ENCODE measurements at places on chromosomes 3 and 15.

DNA sequence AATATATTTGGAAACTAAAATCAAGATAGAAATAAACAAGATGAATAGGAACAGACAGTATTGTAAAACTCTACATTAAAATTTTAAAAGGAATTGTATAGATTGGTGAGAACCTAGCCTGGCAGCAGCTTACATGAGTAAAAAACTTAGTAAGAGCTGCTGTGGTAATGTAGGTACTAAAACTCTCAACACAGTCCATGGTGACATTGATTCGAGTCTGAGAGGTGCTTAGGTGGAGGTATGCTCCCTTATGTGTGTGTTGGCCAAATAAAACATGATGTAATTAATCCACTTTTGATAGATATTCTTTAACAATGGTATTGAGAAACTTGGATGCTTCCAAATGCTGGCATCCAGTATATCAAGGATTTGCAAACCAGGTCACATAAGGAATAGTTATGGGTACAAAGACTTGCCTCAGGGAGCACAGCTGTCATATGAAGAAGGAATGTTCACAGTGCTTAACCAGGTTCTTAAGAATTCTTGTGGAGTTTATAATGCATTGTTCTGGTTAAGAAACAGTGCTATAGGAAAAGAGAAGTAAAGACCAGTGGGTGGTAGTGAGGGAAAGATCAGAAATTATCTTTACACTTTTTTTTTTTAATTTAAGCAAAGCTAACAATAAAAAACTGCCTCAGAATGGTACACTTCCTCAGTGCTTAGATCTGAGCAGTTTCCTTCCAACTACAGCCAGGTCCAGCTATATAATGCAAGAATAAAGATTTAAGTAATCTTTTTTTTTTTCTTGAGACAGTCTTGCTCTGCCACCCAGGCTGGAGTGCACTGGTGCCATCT, 24.6 kb upstream of the IL20RB start:
- no peak for DNase-seq

DNA sequence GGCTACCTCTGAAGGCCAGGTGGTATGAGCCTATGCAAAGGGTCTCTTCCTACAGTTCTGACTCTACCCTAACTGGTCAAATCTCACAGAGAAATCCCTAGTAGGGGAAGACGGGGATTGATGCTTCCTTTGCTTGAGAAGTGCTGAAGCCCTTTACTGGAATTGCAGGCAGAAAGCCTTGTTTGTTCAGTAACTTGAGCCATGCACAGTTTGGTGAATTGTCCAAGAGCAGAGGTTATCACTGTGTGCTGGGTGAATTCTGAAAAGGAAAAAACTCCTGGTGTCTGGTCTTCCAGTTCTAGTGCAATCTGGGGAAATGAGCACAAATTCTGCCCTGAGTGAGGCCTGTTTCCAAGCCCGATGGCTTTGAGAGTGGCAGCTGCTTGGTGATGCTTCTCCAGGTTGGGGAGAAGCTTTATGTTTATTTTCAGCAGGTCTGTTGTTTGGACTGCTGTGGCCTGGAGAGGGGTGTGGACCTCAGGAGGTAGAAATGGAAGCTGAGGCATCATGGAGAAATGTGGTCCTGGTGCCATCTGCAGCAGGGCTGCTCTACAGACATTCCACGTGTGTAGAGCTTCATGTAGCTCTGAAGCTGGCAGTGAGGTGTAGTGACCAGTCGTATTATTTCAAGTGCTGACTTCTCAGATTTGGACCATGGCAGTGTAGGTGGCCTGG, 60.9 kb downstream of the ARNT2 start:
- no peak for DNase-seq

GRCh38 chr3:197352382-197352781, 54.0 kb upstream of the DLG1 start:
- no peak for DNase-seq

DNA sequence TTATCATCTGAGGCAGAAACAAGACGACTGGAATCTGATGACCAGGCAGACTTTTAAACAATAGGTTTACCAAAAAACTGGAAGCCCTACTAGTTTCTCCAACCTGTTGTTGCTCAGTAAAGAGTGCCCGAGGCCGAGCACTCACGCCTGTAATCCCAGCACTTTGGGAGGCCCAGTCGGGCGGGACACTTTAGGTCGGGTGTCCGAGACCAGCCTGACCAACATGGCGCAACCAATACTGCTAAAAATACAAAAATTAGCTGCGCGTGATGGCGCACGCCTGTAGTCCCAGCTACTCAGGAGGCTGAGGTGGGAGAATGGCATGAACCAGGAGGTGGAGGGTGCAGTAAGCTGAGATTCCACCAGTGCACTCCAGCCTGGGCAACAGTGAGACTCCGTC, 1.1 kb upstream of the WDR5B start:
- DNase-seq, result no peak

GRCh38 chr15:85592148-85592547, 202.6 kb downstream of the KLHL25 start:
- DNase-seq, result no peak

- DNase-seq, result no peak
These were observed 4.3 kb downstream of the SLC6A20 start for GRCh38 chr3:45792036-45792435.

- DNase-seq, result no peak
These were observed 260.2 kb downstream of the CGGBP1 start for GRCh38 chr3:87798567-87798947.

DNA sequence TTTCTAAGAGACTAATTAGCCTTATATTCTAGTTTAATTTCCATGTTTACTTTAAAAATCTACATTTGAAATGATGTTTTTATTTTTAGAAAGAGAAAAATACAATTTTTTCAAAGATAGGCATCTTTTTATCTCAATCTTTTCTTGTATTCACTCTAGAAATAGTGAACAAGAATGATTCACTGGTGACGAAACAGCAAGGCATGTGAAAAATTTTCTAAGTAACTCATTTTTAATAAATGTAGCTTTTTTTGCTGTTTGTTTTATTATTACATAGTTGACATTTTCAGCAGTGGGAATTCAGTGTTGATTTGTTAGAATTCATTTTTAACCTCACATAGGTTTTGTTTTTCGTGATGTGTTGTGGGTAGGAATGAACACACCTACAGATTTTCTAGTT, 1226.4 kb downstream of the NSUN3 start:
- no peak for DNase-seq

GRCh38 chr15:25093455-25094029, 138.8 kb downstream of the SNRPN start:
- DNase-seq, result no peak

DNA sequence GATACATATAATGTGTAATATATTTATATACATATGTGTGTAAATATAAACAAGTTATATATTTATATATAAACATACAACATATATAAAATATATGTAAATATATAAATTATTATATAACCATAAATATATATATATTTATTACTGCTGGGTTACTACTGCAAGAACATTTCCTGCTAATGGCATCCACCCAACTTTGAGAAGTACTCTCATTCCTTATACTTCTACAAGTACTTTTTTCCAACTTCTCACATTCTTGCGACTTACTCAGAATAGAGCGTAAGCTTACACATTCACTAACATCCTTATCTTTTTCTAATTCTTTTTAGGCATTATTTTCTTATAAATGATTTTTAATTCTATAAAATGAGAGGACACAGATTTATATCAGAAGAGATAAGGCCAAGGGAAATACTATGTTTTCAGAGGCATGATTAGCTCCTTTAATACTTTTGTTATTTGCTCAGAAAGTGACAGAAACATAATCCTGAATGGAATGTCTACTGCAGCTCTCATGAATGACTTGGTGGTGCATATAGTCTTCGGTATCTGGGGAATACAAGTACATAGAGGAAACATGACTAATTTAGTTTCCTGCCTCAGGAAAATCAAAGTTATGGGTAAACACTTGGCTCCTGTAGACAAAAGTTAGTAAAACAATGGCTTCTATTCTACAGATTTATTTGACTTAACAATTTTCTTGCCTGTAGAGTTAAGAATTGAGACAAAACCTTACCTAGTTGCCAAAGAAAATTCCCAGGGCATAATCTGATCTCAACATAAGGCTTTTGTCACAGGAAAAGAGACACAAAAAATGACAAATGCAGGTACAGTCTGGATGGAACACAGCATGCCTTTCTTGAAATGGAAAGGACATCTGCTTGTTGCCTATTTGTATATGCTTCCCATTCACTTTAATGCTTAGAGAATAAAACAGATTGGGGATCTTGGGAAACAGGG, 453.9 kb downstream of the SQOR start:
- no peak for DNase-seq

DNA sequence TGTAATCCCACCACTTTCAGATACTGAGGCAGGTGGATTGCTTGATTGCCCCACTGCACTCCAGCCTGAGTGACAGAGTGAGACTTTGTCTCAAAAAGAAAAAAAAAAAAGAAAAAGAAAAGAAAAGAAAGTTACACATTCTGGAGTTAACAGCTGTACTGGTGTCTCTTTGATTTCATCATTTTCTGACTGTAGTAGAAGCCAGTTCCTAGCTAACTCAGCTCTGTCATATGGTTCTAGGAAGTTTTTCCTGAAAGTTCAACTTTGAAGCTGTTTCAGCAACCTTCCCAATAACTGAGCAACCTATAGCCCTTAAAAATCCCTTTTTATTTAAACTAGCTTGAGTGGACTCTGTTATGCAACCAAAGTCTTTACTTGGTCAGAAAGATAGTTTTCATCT, 104.6 kb upstream of the STRIT1 start:
- no peak for DNase-seq

DNA sequence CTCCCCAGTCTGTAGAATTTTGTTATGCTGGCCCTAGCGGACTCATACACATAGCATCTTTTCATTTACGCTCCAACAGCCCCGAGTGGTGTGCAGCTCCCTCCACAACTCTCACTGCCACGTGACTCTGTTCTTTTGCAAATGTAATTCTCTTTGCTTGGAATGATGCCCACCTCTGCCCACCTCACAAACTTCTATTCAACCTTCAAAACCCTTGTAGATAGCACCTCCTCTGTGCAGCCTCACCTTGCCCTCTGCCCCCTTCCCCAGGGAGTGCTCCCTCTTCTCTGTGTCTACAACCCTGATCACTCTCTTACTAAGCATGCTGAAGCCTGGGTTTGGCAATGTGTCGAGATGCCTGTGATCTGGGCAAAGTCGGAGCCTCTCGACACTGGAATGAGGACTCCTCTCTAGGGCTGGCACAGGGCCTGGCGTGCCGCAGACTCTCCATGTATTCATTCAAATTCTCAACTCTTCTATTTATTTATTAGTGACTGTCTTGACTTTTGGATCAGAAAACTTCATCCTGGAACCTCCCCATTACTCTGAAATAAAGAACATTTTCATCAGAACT, 73.5 kb downstream of the MGLL start:
- no peak for DNase-seq

DNA sequence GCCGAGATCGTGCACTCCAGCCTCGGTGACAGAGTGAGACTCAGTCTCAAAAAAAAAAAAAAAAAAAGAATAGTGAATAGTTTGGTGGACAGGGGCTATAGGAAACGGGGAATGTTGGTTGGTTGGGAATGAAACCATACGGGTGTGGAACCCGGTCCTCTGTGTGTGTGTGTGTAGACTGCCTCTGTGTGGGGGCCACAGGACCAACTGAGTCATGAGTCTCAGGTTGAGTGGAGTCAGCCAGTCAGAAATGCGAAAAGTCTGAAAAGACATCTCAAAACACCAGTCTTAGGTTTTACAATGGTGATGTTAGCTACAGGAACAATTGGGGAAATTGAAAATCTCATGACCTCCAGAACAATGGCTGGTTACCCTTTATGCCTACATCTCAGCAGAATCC, 44.5 kb downstream of the ZDHHC19 start:
- DNase-seq, result no peak

DNA sequence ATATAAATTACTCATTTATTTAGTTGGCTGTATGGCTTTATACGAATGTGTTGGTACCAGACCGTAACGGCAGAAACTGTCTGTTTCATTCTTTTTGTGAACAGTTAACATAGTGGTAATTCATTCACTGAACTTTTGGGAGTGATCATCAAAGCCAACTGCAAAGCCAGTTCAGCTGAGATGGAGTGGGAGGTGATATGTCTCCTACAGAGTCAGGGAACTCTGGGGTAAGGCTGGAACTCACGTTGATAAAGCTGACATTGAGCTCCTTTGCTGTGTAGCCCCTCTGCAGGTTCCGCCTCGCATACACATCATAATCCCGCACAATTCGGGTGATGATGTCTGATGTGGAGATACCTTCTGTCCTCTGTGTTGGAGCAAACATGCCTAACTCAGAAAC, 25.4 kb downstream of the SLC51A start:
- no peak for DNase-seq

- DNase-seq, result no peak
These were observed 1297.6 kb upstream of the ALCAM start for GRCh38 chr3:104069114-104069513.

- no peak for DNase-seq
These were observed 183.1 kb downstream of the CHST2 start for GRCh38 chr3:143302638-143303171.

DNA sequence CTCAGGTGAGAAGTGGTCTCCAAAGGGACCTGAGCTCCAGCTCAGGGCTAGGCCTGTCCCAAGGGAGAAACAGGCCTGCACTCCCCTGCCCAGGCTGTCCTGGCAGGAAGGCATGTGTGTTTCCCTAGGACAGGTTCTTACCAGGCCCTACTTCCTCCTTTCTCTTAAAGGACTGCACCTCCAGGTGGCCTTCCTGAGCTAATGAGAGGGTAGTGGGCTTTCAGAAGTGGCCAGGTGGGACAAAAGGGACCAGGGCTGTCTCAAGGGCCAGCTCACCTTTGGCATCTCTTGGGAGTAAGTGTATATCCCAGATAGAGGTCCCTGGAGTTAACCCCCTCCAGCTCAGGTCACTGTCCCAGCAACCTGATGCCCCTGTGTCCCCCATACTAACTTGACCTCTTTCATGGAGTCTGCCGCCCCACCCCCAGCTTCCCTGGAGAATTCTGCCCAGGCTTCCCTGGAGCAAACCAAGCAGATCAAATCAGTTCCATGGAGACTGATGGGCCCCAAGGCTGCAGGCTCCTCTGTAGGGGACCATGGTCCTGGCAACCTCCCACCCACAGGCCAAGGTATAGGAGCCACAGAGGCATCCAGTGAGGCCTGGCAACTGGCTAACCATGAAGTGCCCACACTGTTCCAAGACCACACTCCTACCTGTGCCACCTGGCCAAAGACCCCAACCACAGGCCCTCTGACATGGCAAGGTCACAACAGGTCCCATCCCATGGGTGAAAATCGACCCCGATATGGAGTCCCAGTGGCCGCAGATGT, 67.6 kb downstream of the ZNF445 start:
- DNase-seq, result no peak

DNA sequence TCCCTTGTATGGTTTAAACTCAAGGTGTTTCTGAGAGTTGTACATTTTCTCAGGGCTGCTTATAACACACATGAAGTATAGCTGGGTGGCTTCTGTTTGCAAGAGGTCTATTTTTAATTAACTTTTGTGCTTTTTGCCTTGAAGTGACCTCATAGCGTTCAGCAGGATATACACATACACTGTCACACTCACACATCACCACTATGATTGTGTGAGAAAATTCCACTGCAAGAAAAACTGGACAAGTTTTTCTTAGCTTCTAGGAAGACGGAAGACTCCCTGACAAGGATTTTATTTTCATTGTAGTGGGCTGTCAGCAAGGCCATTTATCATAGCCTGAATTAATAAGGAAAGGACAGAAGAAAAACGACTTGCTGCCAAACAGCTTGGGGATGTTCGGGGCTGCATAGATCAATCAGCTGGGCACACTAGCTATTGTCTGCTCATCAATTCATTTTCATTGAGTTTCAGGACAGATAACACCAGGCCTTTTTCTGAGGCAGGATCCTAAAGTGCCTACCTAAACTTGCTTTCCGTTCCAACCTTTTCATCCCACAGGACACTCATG, 192.8 kb upstream of the CRBN start:
- DNase-seq, result no peak
